ENCODE measurements at places on chromosomes 7 and 10.

DNA sequence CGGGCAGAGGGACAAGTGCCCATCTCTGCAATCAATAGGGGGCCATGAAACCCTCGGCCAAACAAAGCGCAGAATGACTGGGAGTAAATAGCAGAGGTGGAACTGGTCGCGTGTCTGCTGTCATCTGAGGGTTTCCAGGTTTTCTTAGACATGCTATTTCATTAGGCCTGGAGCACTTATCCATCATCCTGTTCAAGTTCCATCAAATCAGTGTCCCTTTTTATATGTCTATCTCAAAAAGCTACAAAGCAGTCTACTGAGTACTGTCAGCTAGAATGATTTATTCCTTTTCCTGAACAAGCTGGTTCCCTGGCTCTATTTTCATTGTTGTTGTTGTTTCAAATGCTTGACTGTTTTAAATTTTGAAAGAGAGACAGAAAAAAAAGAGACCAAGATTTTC, 590.5 kb downstream of the PARD3 start:
- DNase-seq = no peak

DNA sequence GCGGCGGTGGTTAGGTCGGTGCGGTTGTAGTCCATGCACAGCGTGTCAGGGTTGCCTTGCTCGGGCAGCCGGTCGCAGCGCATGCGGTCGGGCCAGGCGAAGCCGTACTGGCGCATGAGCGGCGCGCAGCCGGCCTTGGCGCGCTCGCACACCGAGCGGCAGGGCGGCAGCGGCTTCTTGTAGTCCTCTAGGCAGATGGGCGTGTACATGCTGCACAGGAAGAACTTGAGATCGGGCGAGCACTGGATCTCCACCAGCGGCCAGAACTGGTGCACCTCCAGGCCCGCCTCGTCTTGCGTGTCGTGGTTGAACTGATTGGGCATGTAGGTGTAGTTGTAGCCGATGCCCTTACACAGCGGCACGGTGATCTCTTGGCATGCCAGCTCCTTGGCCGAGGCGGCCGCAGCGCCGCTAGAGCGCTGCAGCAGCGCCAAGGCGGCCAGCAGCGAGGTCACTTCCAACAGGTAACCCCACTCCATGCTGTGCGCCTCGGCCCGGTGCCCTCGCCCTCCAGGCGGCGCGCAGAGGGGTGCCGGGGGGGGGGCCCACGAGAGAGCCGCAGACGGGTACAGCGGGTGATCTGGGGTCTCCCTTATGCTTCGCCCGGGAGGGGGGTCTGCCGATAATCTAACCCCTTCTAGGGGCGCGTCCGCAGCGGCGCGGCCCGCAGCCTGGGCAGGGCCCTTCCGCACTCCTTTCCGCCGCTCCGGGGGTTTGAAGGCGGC, 983 bp downstream of the FZD8 start:
- no peak for DNase-seq

DNA sequence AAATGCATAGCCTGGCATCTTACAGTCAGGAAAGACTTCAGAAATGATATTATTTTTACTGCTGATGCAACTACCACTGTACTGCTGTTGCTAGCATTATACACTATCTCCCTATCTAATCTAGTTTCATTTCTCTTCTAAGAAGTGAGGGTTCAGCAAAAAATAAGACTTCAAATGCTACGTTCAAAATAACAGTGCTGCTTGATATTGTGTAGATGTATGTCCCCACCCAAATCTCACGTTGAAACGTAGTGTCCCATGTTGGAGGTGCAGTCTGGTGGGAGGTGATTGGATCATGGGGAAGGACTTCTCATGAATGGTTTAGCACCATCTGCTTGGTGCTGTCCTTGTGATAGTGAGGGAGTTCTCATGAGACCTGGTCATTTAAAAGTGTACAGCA, 129.4 kb downstream of the ANK3 start:
- DNase-seq = no peak

GRCh38 chr10:82396886-82397285, 521.9 kb downstream of the NRG3 start:
- DNase-seq = no peak

GRCh38 chr7:126685018-126685573, 567.6 kb downstream of the GRM8 start:
- no peak for DNase-seq

All from stimulated activated CD8-positive, alpha-beta memory T cell treated with anti-CD3 and anti-CD28 coated beads, Interleukin-2, amount 100 ng/mL, for 48 hours (primary cell).